ENCODE measurements at places on chromosomes 6 and 20.

DNA sequence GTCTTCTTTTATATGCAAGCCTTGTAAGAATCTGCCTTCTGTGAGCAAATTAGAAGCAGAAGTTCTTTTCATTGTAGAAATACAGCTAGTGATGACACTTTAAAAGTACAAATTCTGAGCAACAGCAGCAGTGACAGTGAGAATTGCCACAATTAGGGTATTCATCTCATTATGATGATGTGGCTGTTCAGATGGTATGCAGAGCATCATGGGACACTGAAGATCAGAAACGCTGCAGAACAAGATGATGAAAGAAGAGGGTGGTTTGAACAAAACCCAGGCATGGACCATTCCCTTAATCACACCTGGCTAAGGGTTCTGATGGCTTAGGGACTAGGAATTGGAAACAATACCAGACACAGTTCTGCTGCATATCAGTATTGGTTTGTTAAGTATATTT is 312.7 kb upstream of the TBX18 start:
- DNase-seq = no peak

GRCh38 chr6:57221936-57222742 is at the start of gene RAB23:
Gene RAB23, minus strand, starts transcription at chr6:57222307. Its CDS starts 11,927 bp downstream, at chr6:57210380.
- DNase-seq = peak; percentile 94

DNA sequence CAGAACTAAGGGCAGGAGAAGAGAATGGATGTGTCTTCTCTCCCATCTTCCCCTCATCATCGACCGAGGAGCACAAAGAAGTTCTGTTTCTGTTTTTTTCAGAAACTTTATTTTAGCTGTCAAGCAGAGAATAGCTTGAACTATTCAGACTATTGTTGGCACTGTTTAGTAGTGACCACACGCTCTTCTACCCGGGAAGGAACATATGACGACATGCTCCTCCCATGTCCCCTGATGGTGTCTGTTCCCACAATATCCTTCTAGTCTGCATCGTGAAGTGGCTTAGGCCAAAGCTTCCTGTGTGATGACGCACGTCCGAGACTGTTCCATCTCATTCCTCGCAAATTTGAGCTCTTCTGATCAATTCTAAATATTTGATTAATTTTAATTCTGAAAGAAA is 27.2 kb upstream of the KIF25 start:
- DNase-seq = no peak

DNA sequence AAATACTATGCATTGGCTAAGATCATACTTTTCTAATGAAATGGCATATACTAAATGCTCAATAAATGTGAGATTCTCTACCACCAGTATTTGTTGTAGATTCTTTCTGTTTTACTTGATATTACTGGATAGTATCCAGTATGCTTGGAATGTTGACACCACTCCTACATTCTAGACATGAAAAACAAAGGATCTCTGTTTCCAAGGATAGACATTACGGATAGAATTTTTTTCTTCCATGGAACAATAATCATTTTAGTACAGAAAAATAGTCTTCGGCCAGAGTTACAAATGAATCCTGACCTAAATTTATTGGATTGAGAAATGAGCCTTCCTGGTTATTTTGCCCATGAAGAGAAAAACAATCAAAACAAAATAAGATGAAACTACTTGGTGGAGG is 258.2 kb upstream of the NT5E start:
- no peak for DNase-seq

DNA sequence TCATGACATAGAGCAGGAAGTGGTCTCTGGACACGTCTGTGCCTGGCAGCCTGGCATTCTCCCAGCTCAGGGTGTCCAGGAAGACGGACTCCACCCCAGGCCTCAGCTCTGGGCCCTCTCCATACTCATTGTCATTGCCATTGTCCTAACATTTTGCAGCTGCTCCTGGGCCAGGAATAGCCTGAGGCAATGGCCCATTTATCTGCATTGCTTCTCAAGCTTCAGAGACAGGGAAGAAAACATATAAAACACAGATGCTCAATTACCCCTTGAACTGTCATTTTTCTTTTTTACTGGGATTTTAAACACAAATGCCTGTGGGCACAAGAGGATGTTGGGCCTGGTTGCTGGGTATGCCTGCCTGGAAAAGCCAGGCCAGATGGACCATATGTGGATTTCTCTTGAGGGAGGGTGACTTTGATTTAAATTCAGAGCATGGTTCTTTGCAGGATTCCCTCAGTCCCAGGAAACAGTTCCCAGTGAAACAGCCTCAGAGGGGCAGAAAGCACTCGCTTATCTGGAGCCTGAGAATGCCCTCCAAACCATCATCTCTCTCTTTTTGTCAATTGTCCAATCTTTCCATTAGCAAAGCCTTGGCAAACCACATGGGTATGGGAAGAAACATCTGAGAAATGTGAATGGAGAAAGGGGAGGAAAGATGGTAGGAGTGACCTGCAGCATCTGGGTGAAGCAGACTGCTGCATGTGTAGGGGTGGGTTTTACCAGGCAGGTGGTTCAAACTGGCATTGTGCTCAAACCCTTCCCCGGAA is 17.9 kb downstream of the LAMP5 start:
- no peak for DNase-seq

DNA sequence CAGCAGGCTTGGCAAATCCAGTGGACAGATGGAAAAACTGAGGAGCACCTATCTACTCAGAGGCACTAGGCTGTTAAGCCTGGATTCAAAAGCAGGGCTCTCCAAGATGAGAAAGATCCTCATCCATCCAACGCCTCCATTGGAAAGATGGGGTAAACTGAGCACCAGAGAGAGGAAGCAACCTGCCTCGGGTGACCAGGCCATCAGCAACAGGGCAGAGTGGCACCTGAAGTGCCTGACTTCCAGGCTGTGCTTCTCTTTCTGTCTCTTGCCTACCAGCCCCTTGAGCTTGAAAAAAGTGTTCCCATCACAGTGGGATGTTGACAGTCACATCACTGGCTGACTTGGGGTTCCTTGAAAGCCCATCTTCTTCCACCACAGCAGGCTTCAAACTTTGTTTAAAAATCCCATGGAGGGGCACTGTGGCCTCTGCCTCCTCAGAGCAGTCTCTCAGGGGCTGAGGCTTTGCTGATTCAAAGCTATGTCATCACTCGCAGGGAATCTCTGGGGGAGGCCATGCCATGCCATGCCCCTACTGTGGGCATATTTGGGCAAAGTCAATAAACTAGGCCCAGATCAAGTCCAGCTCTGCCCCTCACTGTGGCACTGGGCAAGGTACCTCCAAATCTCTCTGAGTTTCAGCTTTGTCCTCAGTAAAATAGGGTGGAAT is 44.8 kb upstream of the TGM2 start:
- peak; percentile 22 for DNase-seq

DNA sequence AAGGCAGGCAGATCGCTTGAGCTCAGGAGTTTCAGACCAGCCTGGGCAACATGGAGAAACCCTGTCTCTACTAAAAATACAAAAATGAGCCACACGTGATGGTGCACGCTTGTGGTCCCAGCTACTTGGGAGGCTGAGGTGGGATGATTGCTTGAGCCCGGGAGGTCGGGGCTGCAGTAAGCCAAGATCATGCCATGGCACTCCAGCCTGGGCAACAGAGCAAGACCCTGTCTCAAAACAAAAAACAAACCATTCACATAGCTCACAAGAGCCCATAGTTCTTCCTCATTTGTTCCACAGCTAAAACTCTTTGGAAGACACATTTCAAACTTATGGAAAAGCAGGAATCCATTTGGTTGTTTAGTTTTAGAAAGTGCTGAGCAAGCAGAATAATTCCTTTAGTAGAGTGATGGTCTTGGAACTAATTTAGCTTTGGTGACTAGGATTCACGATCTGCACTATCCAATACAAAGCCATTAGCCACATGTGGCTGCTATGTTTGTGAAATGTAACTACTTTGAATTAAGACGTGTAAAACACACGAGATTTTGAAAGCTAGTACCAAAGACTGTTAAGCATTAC is 4.1 kb downstream of the ZNFX1 start:
- DNase-seq = no peak

DNA sequence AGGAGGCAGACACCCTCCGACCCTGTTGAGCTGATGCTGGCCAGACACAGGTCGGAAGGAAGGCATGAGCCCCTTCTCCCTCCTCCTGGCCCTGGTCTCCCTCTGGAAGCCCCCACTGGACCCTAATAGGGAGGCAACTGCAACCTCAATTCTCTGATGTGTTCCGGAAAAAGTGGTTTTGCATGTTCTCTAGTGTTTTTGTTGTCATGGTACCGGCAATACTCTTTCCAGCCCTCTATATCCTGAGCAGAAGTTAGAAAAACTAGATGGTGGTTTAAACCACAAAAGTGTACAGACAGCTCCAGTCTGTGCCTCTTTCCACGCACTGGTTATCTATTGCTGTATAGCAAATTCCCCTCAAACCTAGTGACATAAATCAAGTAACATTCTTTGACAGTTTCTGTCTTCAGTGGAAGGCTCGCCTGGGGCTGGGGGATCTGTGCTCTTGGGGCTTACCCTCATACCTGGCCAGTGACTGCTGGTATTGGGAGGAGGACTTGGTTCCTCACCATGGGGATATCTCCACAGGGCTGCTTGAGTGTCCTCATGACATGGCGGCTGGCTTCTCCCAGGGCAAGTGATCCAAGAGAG is 37.0 kb downstream of the SYTL3 start:
- DNase-seq = no peak

DNA sequence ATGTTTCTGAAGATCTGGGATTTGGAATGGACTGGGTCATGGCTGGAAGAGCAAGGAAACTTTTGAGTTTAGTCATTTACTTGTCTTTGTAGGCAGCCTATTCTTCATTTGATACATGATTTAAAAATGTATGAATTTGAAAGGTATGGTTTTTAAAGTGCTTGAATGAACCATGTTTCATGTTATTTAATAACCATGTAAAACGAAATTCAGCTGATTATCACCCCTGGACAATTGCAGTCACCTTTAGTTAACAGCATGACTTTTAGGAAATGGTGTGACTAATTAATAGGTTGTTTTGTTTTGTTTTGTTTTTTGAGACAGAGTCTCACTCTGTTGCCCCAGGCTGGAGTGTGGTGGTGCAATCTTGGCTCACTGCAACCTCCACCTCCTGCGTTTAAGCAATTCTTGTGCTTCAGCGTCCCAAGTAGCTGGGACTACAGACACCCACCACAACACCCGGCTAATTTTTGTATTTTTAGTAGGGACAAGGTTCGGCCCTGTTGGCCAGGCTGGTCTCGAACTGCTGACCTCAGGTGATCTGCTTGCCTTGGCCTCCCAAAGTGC is 2.1 kb downstream of the STX11 start:
- DNase-seq = no peak

- no peak for DNase-seq
These were observed 5.9 kb downstream of the NKX2-4 start for GRCh38 chr20:21391185-21391971.

GRCh38 chr6:26067367-26067766 is 19.9 kb upstream of the HFE start:
- no peak for DNase-seq

GRCh38 chr6:163946437-163946836 is 531.9 kb downstream of the QKI start:
- no peak for DNase-seq

- peak; percentile 14 for DNase-seq
These were observed 85.9 kb upstream of the TRAF3IP2 start for GRCh38 chr6:111691345-111692225.

- no peak for DNase-seq
These were observed 215.4 kb downstream of the ARHGAP18 start for GRCh38 chr6:129494586-129494985.

- DNase-seq = no peak
These were observed 143.1 kb upstream of the MOCS1 start for GRCh38 chr6:40077315-40077714.

DNA sequence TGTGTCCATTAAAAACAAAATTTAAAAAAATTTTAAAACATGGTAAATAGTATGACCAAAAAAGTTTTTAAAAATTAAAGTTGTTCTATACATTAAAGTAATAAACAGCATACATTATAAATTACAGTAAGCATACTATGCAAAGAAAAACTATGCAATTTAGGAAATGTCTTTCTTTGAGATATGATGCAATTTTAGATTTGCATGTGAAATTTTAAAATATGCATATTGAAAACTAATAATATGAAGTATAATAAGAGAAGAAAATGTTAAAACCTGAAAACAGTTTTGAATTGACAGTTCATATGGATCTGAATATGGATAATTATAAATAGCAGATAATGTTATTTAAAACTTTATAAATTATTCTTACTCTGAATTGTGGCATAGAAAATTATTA is 43.1 kb downstream of the ASCC3 start:
- no peak for DNase-seq

GRCh38 chr6:89085409-89086205 is 5.1 kb downstream of the PNRC1 start:
- no peak for DNase-seq

GRCh38 chr6:4348462-4349112 is 213.2 kb upstream of the ECI2 start:
- no peak for DNase-seq

- DNase-seq = no peak
These were observed 19.4 kb downstream of the TPX2 start for GRCh38 chr20:31758521-31758920.

- DNase-seq = no peak
These were observed 228.4 kb downstream of the LRFN2 start for GRCh38 chr6:40358473-40359460.

DNA sequence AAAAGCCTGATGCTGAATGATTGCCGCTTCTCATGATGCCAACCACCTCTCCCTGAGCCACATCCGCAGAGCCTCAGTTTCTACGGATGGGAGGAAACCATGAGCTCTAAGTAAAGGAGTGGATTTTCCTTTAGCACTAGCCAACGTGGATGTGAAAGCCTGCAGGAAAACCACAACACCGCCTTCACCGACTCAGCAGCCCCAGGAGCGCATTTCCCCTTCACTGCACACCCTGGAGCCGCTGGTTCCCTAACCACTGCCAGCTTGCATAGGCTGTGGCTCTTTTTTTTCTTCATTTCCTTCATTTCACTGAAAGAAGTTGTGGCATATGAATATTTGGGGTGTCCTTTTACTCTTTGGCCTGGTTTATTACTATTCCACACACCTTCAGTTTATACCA is 50.5 kb upstream of the SSTR4 start:
- DNase-seq = no peak

- no peak for DNase-seq
These were observed 18.5 kb downstream of the CUL9 start for GRCh38 chr6:43200541-43200940.

DNA sequence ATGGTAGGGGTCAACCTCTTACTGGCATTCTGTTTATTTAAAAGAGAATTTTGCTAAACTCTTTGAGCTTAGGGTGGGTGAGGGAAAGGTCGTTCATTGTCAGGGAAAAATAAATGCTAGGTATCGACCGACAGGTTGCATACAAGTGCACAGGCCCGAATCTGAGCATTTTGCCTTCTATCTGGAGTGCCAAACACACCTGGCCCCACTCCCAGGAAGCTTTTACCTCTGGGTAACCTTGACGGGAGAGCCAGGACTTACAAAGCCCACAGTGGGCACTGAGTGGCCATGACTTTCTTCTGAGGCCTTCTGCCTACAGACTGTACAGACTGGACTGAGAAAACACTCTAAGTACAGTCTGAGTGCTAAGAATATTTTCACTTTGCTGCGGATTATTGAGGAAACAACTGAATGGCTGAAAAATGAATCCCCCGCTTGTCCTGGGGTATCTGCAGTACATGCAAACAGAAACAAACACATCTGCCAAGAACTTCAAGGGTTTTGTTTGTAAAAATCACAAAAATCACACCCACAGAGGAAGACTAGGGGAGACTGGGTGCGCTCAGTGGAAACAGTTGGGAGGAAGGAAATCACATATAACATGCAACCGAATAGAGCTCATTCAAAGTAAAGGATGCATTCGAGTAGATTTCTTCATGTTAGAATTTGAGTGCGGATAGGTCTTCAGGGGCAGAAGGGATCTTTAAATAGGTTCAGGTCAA is 152.8 kb downstream of the NFATC2 start:
- DNase-seq = no peak
